ENCODE measurements at places on chromosomes 1 and 21.

DNA sequence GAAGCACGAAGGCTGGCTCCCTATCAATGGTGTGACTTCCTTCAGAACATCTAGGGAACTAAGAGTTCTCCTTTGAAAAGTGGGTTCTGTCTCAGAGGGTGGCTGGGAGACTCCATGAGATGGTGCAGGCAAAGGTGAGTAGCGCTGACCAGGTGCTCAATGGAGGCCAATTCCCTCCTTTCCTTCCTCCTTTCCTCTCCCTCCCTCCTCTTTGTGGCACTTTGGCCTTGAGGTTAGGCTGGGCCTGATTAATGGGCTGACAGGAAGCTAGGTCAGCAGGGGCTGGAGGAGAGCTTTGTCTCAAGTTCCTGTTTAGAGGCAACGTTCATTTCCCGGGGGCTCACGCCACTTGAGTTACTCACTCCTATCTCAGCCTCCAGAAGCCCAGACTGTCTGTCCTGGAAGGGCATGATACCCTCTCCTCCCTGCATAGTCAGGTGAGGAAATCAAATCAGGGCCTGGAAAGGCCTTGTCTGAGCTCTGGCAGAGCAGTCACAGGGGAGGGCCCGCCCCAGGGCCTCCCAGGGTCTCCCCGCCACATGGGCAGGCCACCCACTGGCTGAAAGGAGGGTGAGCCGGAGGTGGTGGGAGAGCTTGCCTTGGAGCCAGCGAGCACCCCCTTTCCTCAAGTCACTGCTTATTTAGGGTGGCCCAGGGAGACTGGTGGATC is 58.4 kb upstream of the SSBP3 start:
- DNase-seq, result no peak

- DNase-seq, result no peak
These were observed 47.1 kb upstream of the NEK2 start for GRCh38 chr1:211722277-211723175.

DNA sequence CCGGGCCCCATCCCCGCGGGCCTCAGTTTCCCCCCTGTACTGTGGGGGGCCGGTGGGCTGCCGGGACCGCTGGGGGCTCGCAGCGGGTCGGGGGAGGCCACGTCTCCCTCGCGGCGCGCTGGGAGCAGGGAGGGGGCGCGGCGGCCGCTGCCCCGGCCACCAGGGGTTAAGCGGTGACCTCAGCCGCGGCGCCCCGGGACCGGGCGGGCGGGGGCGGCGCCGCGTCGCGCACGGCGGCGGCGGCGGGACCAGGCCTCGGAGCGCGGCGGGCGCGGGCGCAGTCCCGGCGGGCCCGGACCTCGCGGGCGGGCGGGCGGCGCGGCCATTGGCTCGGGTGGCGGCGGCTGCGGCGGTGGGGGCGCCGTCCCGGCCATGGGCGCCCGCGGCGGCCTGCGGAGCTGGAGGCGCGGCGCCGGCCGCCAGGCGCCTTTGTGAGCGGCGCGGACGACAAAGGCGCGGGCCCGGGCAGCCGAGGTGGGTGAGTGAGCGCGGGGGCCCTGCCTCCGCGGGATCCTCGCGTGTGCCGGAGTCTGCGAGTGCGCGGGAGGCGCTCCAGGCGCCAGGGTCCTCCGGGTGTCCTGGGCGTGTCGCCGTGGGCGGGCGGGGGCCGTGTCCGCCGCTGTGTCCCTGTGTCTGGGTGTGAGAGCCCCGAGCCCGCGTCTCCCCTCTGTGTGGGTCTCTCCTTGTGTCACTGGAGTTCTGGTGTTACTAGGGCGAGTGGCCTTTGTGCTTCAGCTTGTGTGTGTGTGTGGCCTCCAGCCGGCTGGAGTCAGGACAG is at the start of gene ARHGEF10L:
Gene ARHGEF10L, plus strand, starts transcription at position 222 of the 778 bp plus-strand sequence. CDS start 40,898 bp downstream, outside the sequence.
- DNase-seq, result no peak

GRCh38 chr1:170252851-170253579 is 107.3 kb downstream of the NTMT2 start:
- no peak for DNase-seq

GRCh38 chr1:235980976-235981375 is 83.9 kb downstream of the NID1 start:
- no peak for DNase-seq

DNA sequence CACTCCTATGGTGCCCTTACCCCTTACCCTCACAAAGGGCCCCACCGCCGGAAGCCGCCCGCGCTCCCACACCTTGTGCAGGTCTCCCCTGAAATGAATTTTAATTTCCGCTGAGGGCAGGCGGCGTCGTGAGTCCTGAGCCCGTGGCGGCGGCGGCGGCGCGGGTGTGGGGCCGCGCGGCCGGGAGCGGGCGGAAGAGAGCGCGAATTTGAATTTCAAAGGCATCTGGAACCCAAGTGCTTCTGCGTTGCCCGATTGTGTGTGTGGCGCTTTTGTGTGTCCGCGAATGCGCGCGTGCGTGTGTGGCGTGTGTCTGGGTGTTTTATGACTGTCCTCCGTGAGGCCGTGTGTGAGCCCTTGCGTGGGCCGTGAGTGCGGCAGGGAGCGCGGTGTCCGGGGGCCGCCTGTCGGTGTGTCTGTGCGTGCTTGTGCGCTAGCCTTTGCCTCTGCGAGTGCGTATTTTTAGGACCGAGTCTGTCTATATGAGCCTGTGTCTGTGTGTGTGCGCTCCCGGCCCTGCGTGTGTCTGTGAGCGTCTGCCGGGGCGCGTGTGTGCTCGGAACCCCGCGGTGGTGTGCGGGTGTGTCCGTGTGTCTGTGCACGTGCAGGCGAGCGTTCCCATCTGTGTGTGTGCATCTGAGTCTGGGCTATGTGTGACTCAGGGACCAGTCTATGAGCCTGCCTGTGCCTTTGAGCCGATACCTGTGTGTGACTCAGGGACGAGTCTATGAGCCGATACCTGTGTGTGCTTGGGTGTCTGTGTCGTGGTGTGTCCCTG is 7.9 kb upstream of the ADGRB2 start:
- DNase-seq, result no peak

GRCh38 chr1:22529901-22530621 is 33.2 kb upstream of the EPHA8 start:
- DNase-seq, result no peak

- DNase-seq, result no peak
These were observed 193.6 kb upstream of the ADGRL2 start for GRCh38 chr1:81607086-81607485.

DNA sequence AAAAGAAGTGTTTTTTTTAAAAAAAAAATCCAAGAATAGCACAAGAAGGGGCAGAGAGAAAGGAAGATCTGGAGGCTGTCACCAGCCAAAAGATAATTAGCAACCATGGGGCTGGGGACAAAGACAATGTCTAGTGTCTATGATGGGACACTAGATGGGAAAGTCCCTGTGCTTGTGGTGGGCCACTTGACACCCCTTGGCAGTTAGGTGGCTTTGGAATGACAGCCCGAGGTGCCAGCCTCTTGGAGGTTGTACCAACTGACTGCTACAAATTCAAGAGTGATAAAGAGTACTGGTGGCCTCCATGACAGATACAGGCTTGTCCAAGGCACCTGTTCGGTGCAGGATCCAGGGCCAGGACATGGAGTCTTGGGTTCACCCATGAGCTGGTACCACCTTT is 21.6 kb downstream of the ATP2B4 start:
- DNase-seq, result no peak

DNA sequence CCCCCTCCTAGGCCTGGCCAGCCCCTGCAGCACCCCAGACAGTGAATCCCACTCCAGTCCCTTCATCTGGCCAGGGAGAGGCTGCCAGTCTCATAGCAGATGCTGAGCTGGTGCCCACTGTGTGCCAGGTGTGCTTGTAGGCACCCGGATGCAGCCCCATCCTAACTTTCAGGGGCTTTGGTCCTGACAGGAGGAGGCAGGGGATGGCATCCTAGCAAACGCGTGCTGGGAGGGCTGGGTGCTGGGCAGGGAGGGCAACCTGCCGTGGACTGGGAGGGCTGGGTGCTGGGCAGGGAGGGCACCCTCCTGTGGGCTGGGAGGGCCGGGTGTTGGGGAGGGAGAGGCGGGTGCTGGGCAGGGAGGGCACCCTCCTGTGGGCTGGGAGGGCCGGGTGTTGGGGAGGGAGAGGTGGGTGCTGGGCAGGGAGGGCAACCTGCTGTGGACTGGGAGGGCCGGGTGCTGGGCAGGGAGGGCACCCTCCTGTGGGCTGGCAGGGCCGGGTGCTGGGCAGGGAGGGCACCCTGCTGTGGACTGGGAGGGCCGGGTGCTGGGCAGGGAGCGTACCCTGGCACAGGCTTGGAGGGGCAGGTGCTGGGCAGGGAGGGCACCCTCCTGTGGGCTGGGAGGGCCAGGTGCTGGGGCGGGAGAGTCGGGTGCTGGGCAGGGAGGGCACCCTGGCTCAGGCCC is 35.3 kb downstream of the SLC19A1 start:
- DNase-seq, result no peak

- DNase-seq, result no peak
These were observed 21.9 kb downstream of the IL23R start for GRCh38 chr1:67188137-67188536.

DNA sequence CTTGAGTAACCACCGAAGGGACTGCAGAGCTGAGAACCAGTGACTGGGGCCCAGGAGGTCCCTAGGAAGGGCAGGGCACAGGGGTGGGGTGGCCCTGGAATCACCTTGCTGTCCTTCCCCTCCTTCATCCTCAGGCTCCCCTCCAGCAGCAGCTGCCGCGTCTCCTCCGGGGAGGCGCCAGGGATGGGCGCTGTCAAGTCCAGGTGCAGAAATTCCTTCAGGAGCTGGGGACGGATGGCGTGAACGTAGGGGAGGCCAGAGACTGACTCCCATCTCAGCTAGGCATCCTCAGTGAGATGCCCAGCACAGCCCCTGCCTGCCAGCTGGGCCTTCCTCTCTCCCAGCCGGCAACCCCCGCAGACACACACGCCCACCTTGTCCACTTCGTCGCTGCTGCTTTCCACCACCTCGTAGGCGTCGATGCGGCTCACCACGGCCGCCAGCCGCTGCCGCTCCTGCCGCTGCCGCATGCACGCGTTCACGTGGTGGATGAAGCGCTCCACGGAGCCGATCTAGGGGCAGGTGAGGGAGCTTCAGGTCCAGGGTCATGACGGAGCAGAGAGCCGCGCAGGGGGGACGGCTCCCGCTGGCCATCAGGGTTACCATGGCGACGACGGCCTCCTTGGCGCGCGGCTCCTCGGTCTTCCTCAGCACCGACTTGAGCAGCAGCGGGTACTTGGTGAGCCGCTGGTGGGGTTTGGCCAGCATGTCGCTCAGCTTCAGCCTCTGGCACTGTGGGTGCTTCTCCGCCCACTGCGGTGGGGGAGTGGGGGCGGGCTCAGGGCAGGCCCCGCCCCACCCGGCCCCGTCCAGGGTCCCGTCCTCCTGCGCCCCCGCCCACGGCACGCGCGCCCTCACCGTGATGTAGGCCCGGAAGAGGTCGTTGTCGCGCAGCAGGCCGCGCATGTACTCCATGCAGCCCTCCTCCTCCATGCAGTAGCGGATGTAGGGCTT is 4.4 kb upstream of the TNFRSF25 start:
- DNase-seq, result no peak

- DNase-seq, result no peak
These were observed 5.9 kb upstream of the THEM4 start for GRCh38 chr1:151915061-151915686.

GRCh38 chr21:29295066-29295650 is 3.6 kb upstream of the BACH1 start:
- DNase-seq, result no peak

Data from dermis microvascular lymphatic vessel endothelial cell (primary cell).